Myometrial cell (primary cell): ENCODE measurements at places on chromosomes 16 and 17. TPM values are rescaled to one million over a fixed set of nuclear protein-coding genes. Genes with fewer than 3 reads are reported as not detected.

Gene CDH16
- total RNA-seq = not detected in 2 replicates

Gene RDM1
- 0.53 and 0.58 TPM in 2 replicates for total RNA-seq

Gene TMEM94
- total RNA-seq = 38.1 and 42.5 TPM in 2 replicates

Gene CNEP1R1
- total RNA-seq = 22.0 and 41.8 TPM in 2 replicates

Gene LITAFD
- not detected in 2 replicates for total RNA-seq

Gene PRSS33
- not detected in 2 replicates for total RNA-seq

Gene ITGA2B
- total RNA-seq = 0.86 TPM in 1 of 2 replicates, not detected in the other

Gene JPT2
- total RNA-seq = 53.6 and 84.4 TPM in 2 replicates

Gene C1QTNF1
- 20.7 and 28.3 TPM in 2 replicates for total RNA-seq

Gene CCL17
- total RNA-seq = not detected in 2 replicates

Gene CNGB1
- total RNA-seq = not detected in 2 replicates

Gene SLC9A5
- 1.4 and 3.2 TPM in 2 replicates for total RNA-seq

Gene WNK4
- 12.7 and 13.6 TPM in 2 replicates for total RNA-seq

Gene IL34
- total RNA-seq = 0.89 and 2.3 TPM in 2 replicates

Gene SPN
- total RNA-seq = not detected in 2 replicates

Gene KRTAP1-1
- 0.35 TPM in 1 of 2 replicates, not detected in the other for total RNA-seq

Gene RNF112
- total RNA-seq = 3.0 and 4.3 TPM in 2 replicates

Gene FOXF1
- 11.5 and 15.8 TPM in 2 replicates for total RNA-seq

Gene HSD17B1
- 1.4 and 4.6 TPM in 2 replicates for total RNA-seq

Gene WSCD1
- total RNA-seq = not detected in 2 replicates

Gene PDILT
- not detected in 2 replicates for total RNA-seq

Gene CDH3
- 0.29 and 0.71 TPM in 2 replicates for total RNA-seq

Gene HSD11B2
- total RNA-seq = not detected in 2 replicates

Gene VWA3A
- not detected in 2 replicates for total RNA-seq

Gene KRTAP2-1
- total RNA-seq = not detected in 2 replicates

Gene ZNF469
- total RNA-seq = 1.7 and 1.8 TPM in 2 replicates

Gene SP6
- not detected in 2 replicates for total RNA-seq

Gene PLA2G10
- total RNA-seq = not detected in 2 replicates

Gene NGFR
- total RNA-seq = not detected in 2 replicates
